ENCODE measurements at places on chromosomes 13 and 19.

- no peak overlapping the region for H3K27ac ChIP-seq
- no peaks in the 10 kb centered on the region for H3K36me3 ChIP-seq
- no peaks in the 10 kb centered on the region for H3K27me3 ChIP-seq
Measured at GRCh38 chr13:96824140-96824539, 170.1 kb downstream of the OXGR1 start.

- H3K27me3 ChIP-seq: no peaks in the 10 kb centered on the region
Measured at GRCh38 chr19:2188708-2189385, 25.1 kb downstream of the DOT1L start.

DNA sequence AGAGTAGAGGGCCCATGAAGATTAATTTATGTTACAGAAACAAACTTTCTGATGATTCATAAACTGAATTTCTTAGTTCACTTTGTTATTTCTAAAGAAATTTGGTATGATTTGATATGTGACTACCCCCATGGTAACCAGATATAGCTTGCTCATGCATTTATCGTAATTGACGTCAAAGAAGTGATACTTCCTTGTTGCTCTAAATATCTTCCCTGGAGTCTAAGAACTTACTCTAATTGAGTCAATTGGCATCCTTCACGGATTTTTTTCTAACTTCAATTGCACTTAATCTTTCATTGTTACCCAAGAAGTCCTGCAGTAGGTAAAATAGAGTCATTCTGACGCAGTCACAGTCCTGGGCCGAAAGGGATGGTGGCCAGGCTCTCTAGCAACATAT lies 240.9 kb downstream of the GPC5 start:
- no peaks in the 10 kb centered on the region for H3K27me3 ChIP-seq
- no peaks in the 10 kb centered on the region for H3K36me3 ChIP-seq
- no peak for DNase-seq
- H3K4me1 ChIP-seq: no peaks in the 10 kb centered on the region
- H3K4me3 ChIP-seq: no peak overlapping the region

DNA sequence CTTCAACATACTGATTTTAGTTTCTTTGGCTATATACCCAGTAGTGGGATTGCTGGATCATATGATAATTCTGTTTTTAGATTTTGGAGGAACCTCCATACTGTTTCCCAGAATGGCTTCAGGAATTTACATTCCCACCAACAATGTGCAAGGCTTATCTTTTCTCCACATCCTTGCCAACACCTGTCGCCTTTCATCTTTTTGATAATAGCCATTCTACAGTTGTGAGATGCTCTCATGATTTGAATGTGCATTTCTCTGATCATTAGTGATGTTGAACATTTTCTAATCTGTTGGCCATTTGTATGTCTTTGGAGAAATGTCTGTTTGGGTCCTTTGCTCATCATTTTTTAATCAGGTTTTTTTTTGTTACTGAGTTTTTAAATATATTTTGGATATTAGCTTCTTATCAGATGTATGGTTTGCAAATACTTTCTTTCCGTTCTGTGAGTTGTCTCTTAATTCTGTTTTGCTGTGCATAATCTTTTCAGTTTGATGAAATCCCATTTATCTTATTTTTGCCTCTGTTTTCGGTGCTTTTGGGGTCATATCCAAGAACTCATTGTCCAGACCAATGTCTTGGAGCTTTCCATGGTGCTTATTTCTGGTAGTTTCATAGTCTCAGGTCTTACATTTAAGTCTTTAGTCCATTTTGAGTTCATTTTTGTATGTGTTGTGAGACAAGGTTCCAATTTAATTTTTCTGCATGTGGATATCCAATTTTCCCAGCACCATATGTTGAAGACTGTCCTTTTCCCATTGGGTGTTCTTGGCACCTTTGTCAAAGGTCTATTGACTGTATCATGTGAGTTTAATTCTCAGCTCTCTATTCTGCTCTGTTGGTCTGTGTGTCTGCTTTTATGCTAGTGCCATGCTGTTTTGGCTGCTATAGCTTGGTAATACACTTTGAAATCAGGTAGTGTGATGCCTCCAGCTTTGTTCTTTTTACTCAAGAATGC lies 44.5 kb downstream of the ARHGEF7 start:
- H3K36me3 ChIP-seq: peaks cover 63% of the 10 kb centered on the region
- H3K27ac ChIP-seq: no peak overlapping the region
- H3K4me3 ChIP-seq: no peak overlapping the region

DNA sequence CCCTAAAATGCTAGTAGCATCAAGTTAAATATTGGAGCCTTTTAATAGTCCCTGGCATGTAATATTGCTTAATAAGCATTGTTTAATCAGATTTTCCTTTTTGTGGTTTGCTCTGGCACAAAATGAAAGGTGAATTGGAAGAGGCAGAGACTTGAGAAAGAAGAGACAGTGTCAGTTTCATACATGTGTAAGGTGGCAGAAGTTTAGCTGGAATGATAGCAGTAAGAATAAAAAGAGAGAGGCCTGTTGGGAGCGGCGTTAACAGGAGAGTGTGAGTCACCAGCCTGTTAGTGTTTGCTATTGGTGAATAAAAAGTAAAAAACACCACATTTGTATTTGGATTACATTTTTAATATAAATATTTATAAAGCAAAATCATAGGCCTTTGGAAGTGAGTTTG lies 145.3 kb downstream of the PDS5B start:
- no peak for DNase-seq
- H3K27ac ChIP-seq: no peak overlapping the region
- H3K36me3 ChIP-seq: peaks cover 46% of the 10 kb centered on the region
- no peak overlapping the region for H3K4me3 ChIP-seq
- H3K4me1 ChIP-seq: no peaks in the 10 kb centered on the region
- H3K27me3 ChIP-seq: no peaks in the 10 kb centered on the region

DNA sequence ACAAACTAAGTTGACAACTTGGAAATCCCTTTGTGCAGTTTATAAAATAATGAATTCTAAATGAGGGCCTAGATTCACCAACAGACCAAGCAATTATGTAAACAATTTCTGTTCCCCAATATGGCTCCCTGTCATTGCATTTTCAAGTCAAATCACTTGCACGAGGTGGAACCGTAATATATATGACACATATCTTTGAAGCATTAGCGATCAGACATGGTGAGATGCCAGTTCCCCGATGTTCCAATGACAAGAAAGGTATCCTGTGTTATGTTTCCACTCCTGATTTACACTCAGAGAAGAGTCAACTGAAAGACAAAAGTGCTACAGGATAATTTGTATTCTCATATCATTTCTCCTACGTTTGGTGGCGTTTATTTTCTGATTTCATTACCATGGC lies 108.5 kb upstream of the TDRD3 start:
- no peaks in the 10 kb centered on the region for H3K4me1 ChIP-seq
- no peak for DNase-seq
- H3K36me3 ChIP-seq: no peaks in the 10 kb centered on the region
- no peak overlapping the region for H3K4me3 ChIP-seq
- H3K27me3 ChIP-seq: no peaks in the 10 kb centered on the region

DNA sequence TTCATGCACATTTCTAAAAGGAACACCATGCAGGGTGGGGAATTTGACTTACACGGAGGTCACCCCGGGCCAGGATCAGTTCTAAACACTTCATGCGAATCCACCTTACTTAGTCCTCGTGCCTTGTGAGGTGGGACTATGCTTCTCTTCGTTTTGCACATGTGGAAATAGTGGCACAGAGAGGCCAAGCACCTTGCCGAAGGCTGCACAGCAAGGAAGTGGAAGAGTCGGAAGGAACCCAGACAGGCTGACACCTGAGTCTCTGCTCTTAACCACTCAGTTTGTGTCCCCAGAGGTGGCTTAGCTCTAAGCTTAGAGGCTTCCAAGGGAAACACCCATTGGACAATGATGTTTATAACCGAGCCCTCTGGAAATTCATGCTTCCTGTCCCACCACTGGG lies 150.1 kb downstream of the CACNA1A start:
- H3K36me3 ChIP-seq: no peaks in the 10 kb centered on the region
- H3K4me1 ChIP-seq: no peaks in the 10 kb centered on the region
- H3K4me3 ChIP-seq: no peak overlapping the region
- no peak overlapping the region for H3K27ac ChIP-seq
- no peaks in the 10 kb centered on the region for H3K27me3 ChIP-seq
- no peak for DNase-seq

- peaks cover 29% of the 10 kb centered on the region for H3K4me1 ChIP-seq
- peaks cover 4% of the 10 kb centered on the region for H3K27me3 ChIP-seq
- no peak overlapping the region for H3K27ac ChIP-seq
- H3K36me3 ChIP-seq: no peaks in the 10 kb centered on the region
Measured at GRCh38 chr19:18340990-18341868, 831 bp downstream of the PGPEP1 start.

DNA sequence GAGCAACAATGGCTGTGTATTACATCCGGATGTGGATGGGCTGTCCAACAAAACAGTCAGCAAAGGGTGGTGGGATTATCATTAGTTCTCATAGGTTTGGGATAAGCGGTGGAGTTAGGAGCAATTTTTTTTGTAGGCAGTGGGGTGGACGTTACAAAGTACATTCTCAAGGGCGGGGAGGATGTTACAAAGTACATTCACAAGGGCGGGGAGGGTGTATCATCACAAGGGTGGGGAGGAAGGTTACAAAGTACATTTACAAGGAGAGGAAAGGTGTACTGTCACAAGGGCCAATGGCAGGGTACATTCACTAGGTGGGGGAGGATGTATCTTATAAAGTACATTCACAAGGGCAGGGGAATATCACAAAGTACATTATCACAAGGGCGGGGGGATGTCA lies 20.8 kb upstream of the ZNF561 start:
- H3K4me1 ChIP-seq: peaks cover 10% of the 10 kb centered on the region
- no peak overlapping the region for H3K27ac ChIP-seq

DNA sequence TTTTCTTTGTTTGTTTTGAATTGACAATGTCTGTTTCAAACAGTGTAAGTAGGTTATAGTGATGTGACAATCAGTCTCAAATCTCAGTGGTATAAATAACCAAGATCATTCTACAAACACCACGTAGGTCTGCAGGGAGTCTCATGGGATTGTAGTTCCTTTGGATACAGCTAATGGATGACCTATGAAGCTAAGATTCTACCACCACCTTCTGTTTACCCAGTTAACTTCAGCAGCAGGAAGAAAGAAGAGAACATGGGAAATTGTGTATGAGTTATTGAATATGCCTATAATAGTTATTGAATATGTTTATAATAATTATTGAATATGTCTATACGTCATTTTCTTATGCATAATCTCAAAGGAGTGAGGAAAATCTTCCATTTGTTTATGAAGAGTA lies 63.9 kb upstream of the SLITRK5 start:
- no peak overlapping the region for H3K4me3 ChIP-seq
- H3K27me3 ChIP-seq: no peaks in the 10 kb centered on the region
- DNase-seq: no peak
- H3K27ac ChIP-seq: no peak overlapping the region

DNA sequence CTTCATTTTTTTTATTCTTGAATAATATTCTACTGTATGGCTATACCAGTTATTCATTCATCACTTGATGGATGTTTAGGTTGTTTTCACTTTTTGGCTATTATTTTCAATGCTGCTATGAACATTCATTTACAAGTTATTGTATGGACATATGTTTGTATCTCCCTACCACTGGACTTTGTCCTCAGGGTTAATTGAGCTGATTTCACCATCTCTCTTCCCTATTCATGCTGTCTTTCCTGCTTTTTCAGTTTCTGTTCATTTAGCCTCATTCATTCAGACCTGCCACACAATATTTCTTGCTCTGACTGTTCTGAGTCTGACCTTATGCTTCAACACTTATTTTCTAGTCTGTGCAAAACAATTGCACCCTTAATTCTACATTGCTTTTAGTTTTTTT lies 12.3 kb upstream of the C1QTNF9B start:
- no peaks in the 10 kb centered on the region for H3K4me1 ChIP-seq
- DNase-seq: no peak
- H3K36me3 ChIP-seq: no peaks in the 10 kb centered on the region
- H3K4me3 ChIP-seq: no peak overlapping the region

DNA sequence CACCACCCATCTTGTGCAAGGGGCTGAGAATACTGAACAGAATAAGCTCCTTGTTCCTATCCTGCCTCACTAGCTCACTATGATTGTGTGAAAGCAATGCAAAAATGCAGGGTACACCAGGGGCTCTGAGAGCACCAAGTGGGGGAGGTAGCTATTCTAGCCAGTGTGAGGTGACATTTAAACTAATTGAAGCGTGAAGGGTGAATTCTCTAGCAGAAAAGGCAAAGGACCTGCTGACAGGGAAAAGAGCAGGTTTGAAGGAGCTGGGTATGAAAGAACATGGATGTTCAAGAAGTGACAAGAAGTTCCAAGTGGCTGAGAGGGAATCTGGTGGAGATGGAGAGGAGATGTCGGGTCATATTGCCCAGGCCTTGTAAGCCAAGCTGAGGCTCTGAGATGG lies 64.2 kb downstream of the SIAH3 start:
- no peaks in the 10 kb centered on the region for H3K27me3 ChIP-seq
- peaks cover 10% of the 10 kb centered on the region for H3K4me1 ChIP-seq
- DNase-seq: no peak
- no peaks in the 10 kb centered on the region for H3K36me3 ChIP-seq
- no peak overlapping the region for H3K27ac ChIP-seq
- no peak overlapping the region for H3K4me3 ChIP-seq

- H3K27ac ChIP-seq: no peak overlapping the region
Measured at GRCh38 chr13:85528491-85529217, 270.6 kb downstream of the SLITRK6 start.

GRCh38 chr19:6767081-6767356 lies 216 bp downstream of the SH2D3A start:
- no peak overlapping the region for H3K4me3 ChIP-seq
- no peaks in the 10 kb centered on the region for H3K4me1 ChIP-seq
- H3K36me3 ChIP-seq: no peaks in the 10 kb centered on the region

- H3K27ac ChIP-seq: no peak overlapping the region
- no peaks in the 10 kb centered on the region for H3K4me1 ChIP-seq
- no peaks in the 10 kb centered on the region for H3K36me3 ChIP-seq
- peaks cover 52% of the 10 kb centered on the region for H3K27me3 ChIP-seq
Measured at GRCh38 chr19:41621226-41621625, 5.6 kb downstream of the CEACAM4 start.

- no peak for DNase-seq
- H3K4me3 ChIP-seq: no peak overlapping the region
- H3K27ac ChIP-seq: no peak overlapping the region
- no peaks in the 10 kb centered on the region for H3K4me1 ChIP-seq
Measured at GRCh38 chr13:111143865-111144540, 28.9 kb downstream of the ARHGEF7 start.

DNA sequence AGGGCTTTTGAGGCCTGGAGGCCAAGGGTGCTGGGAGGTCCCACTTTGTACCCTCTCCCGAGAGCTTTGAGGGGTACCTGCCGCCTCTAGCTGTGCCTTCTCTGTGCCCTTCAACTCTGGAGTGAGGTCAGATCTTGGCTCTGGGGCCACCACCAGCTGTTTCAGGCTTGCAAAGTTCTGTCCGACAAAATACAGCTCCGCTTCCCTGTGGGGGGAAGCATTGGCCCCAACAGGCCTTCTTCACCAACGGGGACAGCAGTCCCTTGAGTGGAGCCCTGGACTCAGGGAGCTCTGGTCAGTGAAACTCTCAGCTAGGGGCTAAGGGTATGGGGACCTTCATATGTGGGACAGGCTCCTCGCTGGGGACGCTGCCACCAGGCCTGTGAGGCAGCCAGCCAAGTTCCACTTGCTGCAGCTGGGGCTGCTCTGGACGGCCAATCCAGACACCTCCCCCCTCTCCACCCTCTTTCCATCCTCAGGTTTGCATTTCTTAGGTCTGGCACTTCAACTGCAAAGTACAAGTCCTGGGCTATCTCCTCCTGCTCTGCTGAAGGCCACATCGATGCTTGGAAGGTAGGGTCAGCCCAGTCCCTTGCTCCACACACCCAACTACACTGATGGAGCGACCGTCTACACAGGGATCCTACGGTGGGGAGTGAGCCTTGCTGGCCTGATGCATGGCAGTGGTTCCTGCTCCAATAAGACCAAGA lies 46.8 kb downstream of the C13orf46 start:
- no peaks in the 10 kb centered on the region for H3K36me3 ChIP-seq
- H3K27me3 ChIP-seq: peaks cover 11% of the 10 kb centered on the region
- H3K4me3 ChIP-seq: no peak overlapping the region
- no peaks in the 10 kb centered on the region for H3K4me1 ChIP-seq

All from neuronal stem cell (in vitro differentiated cells).